ENCODE measurements at places on chromosomes 5 and 9. TPM values are rescaled to one million over a fixed set of nuclear protein-coding genes. Genes with fewer than 3 reads are reported as not detected.

Gene PHF24
- total RNA-seq = 0.32 TPM

Gene IFNA2
- not detected for total RNA-seq

Gene FGF10
- total RNA-seq = 2.8 TPM

Gene PCDHB5
- 3.1 TPM for total RNA-seq

Gene AFAP1L1
- total RNA-seq = 38.6 TPM

Gene FCN2
- 2.0 TPM for total RNA-seq

Gene TCF7
- total RNA-seq = 3.3 TPM

Gene DND1
- total RNA-seq = 0.44 TPM

Gene ELOVL7
- 1.4 TPM for total RNA-seq

Gene FAM151B
- total RNA-seq = 2.9 TPM

Gene EIF4E1B
- total RNA-seq = not detected

DNA sequence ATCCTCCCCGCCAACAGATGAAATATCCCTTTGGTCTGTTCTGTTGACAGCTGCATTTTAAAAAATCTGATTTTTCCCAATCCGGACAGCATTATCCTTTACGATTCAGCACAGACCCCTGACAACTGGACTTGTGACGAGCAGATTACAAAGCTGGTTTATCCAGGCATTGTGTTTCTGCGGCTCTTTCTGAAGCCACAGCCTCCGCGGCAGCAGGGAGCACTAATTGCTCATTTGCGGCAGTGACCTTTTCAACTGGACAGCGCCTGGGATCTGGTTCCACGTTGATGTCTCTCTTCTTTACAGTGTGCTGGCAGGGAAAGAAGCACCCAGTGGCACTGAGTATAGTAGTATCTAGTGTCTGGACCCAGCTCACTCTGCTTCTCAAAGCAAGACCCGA, 351.2 kb downstream of the ZNF608 start:
- no peak for DNase-seq

- DNase-seq = no peak
Measured at GRCh38 chr5:158754018-158754514, 345.6 kb downstream of the EBF1 start.

GRCh38 chr5:160221082-160221481, 8.2 kb upstream of the FABP6 start:
- no peak for DNase-seq

- no peak for DNase-seq
Measured at GRCh38 chr5:115842089-115842935, 577 bp downstream of the AP3S1 start.

DNA sequence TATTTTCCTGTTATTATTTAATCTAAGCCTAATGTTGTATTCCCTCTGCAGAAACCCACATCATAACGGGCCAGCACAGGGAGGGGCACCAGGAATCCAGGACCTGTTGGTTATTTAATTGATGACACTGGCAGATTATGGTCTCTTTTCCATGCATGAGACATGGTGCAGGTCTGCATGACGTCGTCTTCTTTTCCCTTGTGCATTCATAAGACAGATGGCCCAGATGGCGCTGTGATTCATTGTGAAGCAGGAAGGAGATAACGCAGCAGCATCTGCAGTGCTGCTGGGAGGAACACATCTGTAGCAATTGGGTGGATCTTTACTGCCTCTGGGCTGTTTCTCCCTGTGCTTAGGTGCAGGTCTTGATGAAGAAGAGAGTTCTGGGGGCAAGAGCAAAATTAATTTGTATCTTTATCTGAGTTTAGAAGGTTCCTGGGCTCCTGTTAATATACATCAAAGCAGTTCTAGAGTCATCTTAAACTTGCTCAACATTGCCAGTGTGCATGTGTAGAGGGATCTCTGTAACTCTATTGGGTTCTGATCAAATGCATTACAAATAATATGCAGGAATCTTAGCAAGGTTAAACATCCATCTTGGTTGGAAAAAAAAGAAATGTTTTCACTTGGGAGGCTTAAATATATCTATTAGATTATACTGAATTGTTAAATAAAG, 176.1 kb downstream of the PCSK1 start:
- DNase-seq = peak; percentile 23

DNA sequence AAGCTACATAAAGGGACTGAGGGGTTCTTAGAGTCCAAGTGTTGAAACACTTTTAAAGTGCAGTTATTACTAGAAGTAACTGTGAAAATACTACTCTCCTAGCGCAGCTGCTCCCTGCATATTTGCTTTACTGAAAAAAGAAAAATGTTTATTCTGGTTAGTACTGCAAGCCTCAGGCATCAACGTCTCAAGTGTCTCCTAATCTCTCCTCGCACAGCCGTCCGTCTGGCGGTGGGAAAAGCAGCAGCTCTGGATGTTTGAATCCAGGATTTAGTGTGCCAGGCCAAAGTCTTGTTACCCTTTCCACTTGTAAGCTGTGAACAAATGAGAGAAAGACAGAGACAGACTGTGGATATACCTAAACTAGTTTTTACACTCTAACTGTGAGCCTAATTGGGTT, 31.1 kb downstream of the RORB start:
- no peak for DNase-seq

- DNase-seq = peak; percentile 5
Measured at GRCh38 chr5:132483661-132484390, 6.7 kb downstream of the IRF1 start.

DNA sequence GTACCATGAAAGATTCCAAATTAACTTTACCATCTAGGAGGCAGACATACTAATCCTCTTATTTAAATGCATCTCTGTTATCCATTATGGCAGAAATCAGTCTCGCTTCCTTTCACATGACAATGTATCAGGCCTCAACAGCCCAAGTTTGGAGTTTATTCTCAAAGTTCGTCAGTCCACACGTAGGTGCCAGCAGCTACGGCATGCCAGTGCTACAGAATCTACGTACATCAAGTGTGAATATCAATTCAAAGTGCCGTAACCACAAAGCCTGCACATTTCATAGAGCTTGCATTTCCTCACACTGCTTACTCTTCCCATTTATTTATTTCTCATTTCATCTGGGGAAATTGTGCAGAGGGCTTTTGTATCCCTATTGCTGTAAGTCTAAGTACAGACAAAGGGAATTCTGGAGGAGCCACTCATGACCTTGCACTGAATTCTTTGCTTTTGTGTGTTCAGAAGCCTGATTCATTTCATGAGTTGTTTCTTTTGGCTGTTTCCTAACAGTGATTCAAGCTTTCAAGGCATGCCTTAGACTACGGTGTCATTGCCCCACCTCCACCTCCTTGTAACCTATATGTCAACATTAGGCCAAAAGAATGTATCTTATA, 10.0 kb downstream of the ENC1 start:
- no peak for DNase-seq

GRCh38 chr9:93477397-93477796, 24.0 kb upstream of the FAM120AOS start:
- no peak for DNase-seq

- no peak for DNase-seq
Measured at GRCh38 chr5:172972552-172972951, 11.0 kb upstream of the ATP6V0E1 start.

GRCh38 chr9:79572608-79573411, 1.0 kb downstream of the TLE4 start:
- peak; percentile 53 for DNase-seq

GRCh38 chr5:135161221-135161620, 127.2 kb upstream of the PITX1 start:
- DNase-seq = no peak

DNA sequence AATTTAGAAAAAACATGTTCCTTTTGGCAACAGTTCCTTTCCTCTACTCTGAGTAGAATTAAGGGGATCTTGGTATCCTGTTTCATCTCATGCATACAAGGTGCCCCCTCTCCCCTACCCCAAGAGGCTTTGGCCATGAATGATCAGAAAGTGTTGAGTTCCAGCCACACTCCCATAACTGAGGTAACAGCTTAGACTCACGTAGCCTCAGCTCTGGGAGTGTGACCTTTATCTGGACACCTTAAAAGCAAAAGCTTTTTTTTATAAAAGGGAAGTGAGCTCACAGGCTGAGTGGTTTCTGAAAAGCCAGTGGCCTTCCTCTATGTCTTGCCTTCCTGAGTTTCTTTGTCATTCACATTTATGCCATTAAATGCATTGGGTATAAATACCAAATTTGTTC, 900 bp upstream of the HAVCR2 start:
- DNase-seq = no peak

- DNase-seq = peak; percentile 71
Measured at GRCh38 chr5:83472508-83473345, 1.2 kb downstream of the VCAN start.

DNA sequence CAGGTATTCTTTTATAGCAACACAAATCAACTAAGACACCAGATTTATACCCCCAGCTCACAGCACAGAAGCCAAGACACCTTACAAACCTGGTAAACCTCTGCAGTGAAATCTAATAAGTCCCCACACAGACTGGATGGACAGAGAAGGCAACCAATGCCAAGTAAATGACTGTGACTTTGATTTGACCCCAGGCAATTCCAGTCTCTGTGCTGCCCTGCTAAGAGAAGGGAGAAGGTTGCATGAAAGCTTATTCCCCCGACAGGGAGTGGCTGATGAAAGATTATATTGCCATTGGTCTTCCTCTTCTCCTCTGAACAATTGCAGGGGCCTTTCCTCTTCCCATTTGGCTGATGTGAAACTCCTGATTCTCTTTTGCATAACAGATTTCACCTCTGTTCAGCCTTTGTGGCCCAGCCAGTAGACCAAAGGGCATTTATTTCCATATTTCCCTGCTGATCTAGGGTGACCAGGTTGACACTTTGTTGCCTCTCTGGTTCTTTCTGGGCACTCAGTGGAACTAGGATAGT, 107.6 kb downstream of the ADRB2 start:
- no peak for DNase-seq

DNA sequence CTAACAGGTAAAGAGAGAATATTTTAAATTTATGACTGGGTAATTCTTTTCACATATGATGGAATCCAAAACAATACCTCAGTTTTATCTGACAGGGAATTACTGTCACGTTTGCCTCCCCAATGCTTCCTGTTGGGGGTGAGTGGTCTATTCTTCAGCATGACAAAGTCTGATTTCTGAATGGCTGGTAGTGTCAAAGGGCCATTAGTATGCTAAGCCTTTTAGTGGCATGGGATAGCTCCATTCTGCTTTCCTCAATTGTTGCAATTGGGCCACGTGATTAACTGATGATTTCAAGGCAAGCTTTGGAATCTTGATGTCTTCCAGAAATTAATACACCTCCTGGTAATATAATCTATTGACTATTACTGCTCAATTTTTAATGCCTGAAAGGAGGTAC, 14.7 kb upstream of the NDUFS4 start:
- DNase-seq = no peak

- DNase-seq = no peak
Measured at GRCh38 chr9:26361010-26361409, 531.6 kb downstream of the CAAP1 start.

- no peak for DNase-seq
Measured at GRCh38 chr5:73250645-73251044, 77.7 kb downstream of the TMEM174 start.

GRCh38 chr5:68995845-68996545, 97.8 kb upstream of the SLC30A5 start:
- no peak for DNase-seq

DNA sequence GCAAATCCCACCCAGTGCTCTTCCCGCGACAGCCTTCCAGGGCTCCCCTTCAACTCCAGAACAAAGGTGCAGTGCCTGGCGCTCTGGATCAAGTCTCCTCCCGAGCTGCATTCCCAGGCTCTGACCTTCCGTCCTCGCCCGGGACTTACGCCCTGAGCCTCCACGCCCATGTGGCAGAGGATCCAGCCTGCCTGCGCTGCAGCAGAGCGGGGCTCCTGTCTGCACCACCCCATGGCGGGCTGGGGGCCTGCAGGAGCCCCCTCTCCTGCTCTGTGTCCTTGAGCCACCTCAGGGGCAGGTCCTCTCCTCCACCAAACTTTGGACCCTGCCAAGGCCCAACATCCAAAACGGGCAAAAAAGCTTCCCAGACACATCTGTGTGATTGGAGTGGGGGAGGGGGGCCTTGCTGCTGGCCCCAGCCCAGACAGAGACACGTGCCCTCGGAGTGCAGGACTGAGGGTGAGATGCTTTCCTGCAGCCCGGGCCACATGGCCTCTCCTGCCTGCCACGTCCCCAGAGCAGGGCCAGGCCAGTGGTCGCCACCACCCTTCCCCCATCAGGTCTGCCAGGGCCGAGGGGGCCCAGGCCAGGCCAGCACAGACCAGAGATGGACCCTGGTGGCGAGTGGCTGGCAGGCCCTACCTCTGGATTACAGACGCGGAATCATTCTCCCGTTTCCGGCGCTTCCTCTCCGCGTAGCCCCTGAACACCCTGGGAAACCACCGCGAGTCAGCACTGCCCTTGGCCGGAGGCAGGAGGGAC, 4.4 kb downstream of the NSMF start:
- peak; percentile 49 for DNase-seq

- DNase-seq = no peak
Measured at GRCh38 chr9:9893837-9894236, 719.0 kb downstream of the PTPRD start.

GRCh38 chr9:4793459-4794395, 983 bp downstream of the RCL1 start:
- DNase-seq = no peak

- DNase-seq = no peak
Measured at GRCh38 chr5:154559398-154560276, 81.6 kb upstream of the HAND1 start.

DNA sequence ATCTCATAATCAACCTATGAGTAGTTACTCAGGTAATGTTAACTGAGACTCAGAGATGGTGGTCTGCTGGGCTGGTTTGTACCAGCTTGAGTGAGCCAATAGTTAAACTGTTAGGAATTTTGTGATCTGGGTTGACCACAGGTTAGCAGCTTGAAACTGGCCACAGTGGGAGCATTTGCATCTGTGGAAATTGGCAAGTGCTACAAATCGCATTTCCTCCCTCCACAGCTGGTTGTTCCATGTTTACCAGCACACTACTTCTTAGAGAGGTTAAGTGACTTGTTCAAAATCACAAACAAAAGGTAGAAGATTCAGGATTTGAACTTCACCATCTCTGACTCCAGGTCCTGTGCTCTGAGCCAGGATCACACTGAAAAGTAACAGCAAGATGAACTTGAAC, 446.9 kb upstream of the CLINT1 start:
- no peak for DNase-seq

GRCh38 chr9:135241381-135242048, 154.0 kb downstream of the OLFM1 start:
- no peak for DNase-seq
